ENCODE measurements at places on chromosomes 4 and X.

DNA sequence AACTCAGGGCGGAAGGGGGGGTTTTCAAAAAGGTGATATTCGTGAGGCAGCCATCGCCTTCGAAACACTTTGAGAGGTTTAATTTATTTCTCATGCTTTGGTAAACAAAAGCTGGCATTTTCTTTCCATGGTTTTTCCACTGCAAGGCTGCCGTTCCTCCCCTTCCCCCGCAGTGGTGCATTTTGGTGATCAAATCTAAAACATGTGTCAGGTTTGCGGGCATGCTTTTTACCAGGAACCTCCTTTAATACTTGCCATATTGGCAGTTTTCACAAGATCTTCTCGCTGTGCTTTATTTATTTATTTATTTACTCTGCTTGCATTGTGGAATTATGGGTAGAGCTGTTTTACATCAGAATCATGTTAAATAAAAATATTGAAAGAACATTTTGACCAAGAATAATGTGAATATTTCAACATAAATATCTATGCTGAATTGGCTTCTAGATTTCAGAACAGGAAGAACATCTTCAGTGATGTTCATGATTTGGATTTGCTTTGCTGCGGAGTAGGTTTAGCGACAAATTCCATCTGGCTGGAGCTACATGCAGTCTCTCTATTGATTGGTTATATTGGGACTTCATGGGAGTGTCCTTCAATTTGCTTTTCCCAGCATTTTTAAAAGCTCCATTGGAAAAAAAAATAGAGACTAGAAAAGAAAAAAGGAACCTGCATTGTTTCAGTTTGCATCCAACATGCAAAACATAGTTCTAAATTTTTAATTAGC lies 54.4 kb downstream of the STOX2 start:
- DNase-seq: no peak

GRCh38 chrX:9656277-9656676 lies 109.4 kb downstream of the GPR143 start:
- DNase-seq: no peak

DNA sequence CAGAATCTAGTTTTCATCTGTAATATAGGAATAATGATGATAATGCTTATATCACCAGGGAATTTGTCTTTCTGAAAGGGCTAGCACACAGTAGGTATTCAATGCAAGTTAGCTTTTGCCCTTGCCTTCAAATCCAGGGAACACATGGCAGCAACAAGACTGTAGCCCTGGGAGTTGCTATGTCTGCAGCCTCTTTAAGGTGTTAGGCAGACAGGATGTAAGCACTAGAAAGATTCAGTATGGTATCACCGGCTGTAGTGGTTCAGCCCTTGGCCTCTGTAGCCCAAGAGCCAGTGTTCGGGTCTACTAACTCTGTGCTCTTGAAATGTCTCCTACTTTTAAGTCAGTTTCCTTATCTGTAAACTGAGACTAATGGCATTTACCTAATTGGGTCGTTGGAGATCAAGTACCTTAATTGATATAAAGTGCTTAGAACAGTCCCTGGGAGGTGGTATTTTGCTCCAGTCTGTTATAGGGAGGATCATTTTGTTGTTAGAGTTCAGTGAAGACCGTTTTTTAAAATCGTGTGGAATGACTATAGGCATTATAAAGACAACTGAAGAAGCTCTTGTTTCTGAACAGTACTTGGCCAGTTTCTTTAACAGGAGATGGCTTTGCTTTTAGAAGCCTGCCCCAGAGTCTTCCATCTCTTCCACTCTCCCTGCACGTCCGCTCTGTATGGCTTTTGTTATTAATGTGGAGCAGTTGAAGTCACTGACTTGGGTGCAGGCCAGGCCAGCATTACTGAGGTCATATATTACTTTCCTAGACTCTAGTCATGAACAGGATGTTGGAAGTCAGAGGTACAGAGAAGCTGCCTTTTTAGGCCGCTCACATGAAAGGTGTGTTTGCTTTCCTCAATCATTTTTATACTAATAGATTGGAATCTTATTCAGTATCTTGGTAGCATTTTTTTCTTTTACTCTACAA lies 44.8 kb downstream of the GAB1 start:
- DNase-seq: peak; percentile 86

GRCh38 chrX:55867181-55867651 lies 149.7 kb downstream of the RRAGB start:
- DNase-seq: no peak

DNA sequence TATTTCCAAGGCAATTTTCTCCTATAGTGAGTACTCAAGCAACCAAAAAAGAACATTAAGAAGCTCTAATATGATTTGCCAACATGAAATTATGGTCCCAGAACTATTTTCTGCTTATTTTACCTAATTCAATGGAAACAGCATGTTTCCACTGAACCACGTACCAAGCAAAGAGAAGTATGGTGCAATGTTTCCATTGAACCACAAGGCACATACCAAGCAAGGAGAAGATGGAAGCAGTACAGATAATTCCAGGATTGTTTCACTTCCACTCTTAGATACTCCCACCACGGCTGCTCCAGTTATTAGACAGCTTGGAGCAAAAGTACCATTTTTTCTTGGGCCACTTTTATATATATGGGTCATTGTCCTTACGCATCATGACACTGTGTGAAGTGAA lies 164.9 kb downstream of the RNF150 start:
- DNase-seq: no peak

All from kidney capillary endothelial cell (primary cell).